ENCODE measurements at places on chromosomes 13 and 19.

DNA sequence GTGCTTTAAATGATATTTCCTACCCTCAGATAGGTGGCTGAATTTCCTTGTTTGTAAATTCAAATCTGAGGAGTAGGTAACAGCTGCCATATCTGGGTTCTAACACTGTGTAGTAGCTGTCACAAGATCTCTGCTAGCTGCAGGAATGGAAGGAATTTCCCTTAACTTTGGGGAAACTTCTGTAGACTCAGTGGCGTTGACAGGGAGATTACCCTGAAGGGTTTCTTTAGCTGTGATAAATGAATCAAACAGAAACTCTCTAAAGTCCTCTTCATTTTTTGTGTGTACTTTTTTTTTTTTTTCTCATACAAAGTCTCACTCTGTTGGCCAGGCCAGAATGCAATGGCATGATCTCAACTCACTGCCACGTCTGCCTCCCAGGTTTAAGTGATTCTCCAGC is 5.3 kb upstream of the EPSTI1 start:
- DNase-seq, result no peak

GRCh38 chr13:114219392-114219791 is 15.3 kb upstream of the CDC16 start:
- no peak for DNase-seq

DNA sequence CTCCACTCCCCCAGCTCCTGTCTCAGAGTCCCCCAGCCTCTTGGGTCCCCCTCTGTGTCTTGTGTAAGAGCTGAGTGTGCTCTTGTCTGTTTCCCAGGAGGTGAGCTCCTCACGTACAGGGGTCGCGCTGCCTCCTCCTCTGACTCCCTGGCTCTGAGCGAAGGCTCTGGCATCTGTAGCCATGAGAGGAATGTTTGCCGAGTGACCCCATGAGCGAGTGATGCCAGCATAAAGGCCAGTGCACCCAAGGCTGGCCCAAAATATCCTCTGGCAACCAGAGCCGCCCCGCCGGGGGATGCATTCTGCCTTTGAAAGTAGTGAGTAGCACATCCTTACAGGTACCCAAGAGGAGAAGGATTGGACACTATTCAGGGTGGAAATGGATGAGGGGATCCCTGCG is 26.2 kb upstream of the C19orf12 start:
- DNase-seq, result no peak

GRCh38 chr13:37918116-37918714 is 48.6 kb upstream of the TRPC4 start:
- DNase-seq, result no peak

GRCh38 chr19:29841559-29842367 is 30.0 kb downstream of the CCNE1 start:
- DNase-seq, result no peak

GRCh38 chr13:67008075-67008668 is 222.0 kb downstream of the PCDH9 start:
- no peak for DNase-seq

DNA sequence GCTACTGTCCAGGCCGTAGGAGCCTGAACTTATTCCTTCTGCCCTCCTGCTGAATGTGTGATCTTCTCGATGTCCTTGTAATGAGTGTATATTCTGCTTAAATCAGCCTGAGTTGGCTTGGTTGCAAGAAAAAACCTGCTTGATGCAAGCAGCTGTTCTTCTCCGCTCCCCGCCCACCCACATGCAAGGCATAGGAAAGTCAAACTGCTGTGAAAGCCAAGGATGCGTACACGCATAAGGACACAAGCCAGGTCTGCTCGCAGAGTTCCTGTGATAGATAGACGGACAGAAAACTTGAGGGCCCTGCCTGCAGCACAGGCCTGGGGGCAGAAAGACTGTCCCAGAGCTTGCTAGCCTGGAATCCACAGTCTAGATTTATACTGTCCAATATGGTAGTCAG is 101.1 kb downstream of the DNAJC15 start:
- DNase-seq, result no peak

GRCh38 chr19:29074579-29074978 is 138.4 kb downstream of the UQCRFS1 start:
- DNase-seq, result no peak

DNA sequence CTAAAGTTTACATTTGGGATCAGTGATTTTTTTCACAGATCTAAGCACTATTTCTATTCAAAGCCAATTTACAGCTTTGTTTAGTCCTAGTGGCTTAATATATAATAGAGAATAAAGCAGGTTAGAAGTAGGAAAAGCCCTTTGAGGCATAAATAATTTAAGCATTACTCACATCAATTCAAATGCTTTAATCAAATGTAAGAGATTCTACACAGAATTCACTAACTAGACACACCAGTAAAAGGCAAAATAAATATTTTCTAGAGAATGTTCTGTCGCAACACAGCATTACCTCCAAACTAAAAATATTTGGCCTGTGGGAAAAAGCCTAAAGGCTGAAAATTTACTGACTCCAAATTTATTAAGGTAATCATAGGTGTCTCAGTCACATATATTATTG is 31.3 kb downstream of the KCTD12 start:
- DNase-seq, result no peak

- no peak for DNase-seq
These were observed 38.0 kb downstream of the PHF11 start for GRCh38 chr13:49533591-49534269.

- no peak for DNase-seq
These were observed 1093.0 kb upstream of the MIR17HG start for GRCh38 chr13:90254437-90254836.

Measured in stimulated activated CD4-positive, alpha-beta T cell treated with anti-CD3 and anti-CD28 coated beads, Interleukin-12 subunit alpha, Interleukin-12 subunit beta, amount 100 ng/mL, for 4 hours (primary cell).